HepG2 (cell line): ENCODE measurements at places on chromosomes 2 and 18.
A peak's percentile ranks its signal among the peaks of the same experiment; 100 is the strongest.

- peak; percentile 65 for DNase-seq
Measured at GRCh38 chr18:76495435-76496193, 572 bp upstream of the ZNF516 start.

- DNase-seq = no peak
Measured at GRCh38 chr2:195995499-195995898, 73.1 kb downstream of the DNAH7 start.

DNA sequence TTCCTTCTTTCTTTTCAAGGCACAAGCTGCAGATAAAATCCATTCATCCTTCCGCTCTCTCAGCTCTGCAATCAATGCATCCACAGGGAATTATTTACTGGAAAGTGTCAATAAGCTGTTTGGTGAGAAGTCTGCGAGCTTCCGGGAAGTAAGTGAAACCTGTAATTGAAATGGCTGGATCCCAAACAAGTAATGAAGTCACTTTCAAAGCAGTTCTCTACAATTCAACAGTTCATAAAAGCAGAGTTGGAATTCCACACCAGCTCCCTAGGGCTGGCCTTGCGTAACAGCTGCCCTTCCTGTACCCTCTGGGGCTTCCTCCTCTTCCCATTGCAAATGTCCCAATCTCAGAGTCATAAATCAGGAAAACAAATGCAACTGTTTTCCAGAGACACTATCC is 9.6 kb downstream of the SERPINB2 start:
- DNase-seq = no peak

DNA sequence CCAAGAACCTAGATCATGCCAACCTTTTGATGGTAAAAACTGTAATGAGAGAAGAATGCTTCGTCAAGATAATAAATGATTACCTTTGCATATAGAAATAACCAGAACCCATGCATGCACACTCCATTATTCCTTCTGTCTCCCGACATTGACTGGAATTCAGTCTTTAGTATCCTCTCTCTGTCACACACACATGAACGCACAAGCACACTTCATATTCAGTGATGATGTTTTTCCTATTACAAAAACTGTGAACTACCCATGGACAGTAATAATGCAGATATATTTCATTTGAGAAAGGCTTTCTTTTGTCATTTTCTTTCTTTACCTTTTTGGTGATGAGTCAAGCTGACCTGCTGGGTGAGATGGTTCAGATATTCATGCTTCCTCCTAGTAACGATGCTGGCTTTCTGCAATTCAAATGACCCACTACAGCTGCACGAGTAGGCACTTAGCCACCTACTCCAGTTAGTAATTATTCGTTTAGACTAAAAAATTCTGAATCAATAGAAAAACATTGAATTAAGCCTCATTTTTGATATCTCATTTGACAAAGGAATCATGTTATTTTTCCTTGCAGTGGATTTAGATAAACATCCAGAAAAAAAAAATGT is 382.2 kb downstream of the TGIF1 start:
- no peak for DNase-seq

DNA sequence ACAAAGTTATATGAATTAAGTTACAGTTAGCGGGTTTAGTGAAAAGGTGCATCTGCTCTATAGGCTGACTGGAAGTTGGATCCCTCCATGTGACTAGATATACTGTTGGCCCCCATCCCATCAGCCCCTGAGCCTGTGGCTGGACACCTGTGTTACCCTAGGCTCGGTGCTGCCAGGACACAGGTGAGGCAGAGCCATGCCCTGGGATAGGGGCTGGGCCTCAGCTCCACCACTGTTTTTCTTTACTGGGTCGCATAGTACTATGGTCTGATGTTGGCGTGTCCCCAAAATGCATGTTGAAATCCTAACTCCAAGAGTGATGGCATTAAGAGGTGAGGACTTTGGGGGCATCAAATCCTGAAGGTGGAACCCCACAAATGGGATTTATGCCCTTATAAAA is 638.6 kb upstream of the ID2 start:
- DNase-seq = no peak
